ENCODE measurements at places on chromosomes 12 and 14.

DNA sequence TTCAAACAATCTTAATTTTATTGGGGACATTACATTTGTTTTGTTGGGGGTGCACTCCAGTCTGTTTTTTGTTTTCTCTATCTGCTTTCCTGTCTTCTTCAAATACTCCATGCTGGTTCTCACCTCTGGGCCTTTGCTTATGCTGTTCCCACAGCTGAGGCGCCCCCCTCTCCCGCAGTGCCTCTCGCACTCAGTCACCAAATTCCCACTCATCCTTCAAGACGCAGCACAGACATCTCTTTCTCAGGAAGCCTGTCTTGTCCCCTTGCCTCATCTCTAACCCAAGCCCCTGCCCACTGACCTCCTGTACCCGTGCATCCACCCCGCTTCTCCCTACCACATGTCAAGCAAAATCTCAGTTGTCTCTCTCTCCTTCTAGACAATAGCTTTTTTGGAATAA is 43.7 kb upstream of the PRMT8 start:
- no peak for DNase-seq

DNA sequence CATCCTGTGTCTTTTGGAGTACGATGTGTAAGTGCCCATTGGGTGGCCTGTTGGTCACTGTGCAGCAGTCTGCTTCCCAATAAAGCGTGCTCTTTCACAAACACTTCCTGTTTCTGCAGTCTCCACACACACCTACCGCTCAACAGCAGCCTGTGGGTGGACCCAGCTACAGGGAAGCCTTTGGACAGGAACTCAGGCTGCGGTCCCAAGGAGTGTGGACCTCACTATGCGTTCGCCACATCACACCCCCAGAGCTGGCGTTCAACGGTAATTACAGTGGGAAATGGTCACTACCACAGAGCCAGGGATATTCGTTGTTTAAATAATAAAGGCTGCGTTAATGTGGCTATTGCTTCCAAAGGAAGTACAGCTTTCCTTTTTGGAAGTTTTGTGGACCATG is 16.2 kb downstream of the PSMC1 start:
- DNase-seq, result no peak

DNA sequence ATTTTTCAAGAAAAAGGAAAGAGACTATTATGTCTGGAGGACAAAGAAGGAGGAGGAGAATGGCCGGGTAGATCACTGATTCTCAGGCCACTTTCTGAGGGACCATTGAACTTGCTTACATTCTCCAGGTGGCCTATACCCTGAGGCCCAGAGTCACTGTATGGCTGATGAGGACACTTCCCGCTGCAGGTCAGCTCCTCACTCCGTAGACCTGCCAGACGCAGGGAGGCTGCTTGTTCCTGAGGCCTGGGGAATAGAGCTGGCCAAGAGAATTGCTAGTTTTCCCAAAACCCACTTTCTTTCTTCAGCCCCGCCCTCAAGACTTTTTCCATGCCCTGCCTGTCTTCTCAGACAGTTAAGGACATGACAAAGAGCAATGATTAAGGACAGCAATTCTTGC is 510.5 kb upstream of the TBX3 start:
- no peak for DNase-seq

DNA sequence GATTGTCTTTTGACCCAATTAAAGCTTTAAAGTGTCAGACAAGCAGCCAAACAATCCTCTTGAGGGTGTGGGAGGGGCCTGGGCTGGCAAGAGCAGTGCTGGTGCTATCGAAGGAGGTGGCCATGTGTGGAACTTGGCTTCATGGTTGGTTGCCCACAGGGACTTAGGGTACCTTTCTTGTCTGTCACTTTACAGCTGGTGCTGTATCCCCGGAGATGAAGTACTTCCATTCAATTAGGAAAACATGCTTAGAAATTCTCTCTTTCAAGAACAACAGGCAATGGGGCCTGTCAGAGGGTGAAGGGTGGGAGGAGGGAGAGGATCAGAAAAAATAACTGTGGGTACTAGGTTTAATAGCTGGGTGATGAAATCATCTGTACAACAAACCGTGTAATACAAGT is 86.5 kb downstream of the DAAM1 start:
- no peak for DNase-seq

GRCh38 chr12:51913071-51914033 is 6.0 kb downstream of the ACVRL1 start:
- DNase-seq, result no peak

DNA sequence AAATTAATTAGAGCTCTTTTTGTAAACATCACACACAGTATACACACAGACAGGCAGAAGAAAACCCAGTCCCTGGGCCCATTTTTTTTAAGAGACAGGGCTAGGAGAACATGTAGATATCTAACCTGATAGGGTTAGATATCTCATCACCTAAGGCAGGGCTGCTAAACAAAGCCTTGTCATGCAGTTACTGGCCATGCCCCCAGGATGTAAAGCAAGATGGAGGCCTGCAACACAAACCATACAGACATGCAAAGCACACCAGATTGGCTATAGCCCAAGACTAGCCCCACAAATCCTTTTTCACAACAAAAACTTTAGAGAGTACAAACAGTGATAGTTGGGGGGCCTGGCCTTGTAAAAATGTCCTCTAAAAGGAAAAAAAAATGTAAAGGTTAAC is 20.5 kb downstream of the CLEC2A start:
- no peak for DNase-seq

DNA sequence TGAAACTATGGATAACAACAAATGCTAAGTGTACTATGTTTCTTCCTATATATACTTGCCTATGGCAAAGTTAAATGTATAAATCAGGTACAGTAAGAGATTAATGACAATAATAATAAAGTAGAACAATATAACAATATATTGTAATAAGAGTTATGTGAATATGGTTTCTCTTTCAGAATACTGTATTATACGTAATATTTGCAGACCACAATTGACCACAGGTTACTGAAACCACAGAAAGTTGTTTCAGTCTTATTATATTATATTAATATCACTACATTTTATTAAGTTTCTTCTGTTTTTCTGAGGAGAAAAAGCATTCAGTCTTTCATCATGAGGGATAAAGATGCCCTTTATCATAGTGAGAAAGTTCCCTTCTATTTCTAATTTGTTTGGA is 131.2 kb downstream of the EML1 start:
- DNase-seq, result no peak

- no peak for DNase-seq
Observed at GRCh38 chr12:103279444-103279843, 216.3 kb downstream of the C12orf42 start.

DNA sequence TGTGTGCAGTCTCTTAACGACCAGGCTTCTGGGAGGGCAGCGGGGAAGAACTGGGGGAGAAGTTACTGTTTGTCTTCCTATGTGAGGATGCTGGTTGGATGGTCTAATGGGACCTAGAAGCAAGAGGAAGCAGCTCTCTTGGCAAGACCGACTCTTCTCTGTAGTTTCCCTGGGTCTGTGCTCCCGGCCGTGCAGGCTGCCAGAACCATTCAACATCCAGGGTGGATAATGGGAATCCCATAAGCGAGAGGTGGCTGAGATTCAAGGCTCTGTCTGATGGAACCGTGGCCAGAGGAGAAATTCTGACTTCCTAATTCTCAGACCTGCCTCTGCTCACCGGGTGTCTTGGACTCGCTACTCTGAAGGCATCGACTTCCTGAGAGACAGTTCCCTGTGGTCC is 561.0 kb upstream of the TBX3 start:
- no peak for DNase-seq

- DNase-seq, result no peak
Observed at GRCh38 chr12:95829395-95829794, 29.4 kb upstream of the SNRPF start.

DNA sequence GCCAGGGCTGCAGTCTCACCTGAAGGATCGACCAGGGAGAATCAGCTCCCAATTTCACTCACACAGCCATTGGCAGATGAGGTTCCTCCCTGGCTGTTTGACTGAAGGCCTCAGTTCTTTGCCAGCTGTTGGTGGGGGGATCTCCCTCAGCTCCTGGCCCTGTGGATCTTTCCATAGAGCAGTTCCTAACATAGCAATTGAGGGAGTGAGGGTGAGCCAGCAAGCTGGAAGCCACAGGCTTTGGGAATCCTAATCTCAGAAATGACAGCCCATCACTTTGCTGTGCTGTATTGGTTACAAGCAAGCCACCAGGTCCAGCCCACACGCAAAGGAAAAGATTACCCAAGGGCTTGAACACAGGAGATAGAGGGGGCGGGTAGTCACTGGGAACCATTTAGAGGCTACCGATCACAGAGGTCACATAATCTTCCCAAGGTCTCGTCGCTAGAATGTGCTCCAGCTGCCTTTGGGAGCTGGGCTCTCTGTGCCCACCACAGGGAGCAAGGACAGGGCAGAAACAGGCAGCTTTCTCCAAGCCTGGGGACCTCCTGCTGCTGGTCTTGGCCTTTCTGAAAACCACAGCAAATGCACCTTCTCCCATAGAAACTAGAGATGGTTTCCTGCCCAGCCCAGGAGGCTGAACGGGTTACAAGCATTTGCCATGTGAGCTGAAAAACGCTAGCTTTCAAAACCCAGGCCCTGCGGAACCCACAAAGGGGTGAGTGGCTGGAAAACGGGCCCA is 4.6 kb upstream of the OTUB2 start:
- no peak for DNase-seq

DNA sequence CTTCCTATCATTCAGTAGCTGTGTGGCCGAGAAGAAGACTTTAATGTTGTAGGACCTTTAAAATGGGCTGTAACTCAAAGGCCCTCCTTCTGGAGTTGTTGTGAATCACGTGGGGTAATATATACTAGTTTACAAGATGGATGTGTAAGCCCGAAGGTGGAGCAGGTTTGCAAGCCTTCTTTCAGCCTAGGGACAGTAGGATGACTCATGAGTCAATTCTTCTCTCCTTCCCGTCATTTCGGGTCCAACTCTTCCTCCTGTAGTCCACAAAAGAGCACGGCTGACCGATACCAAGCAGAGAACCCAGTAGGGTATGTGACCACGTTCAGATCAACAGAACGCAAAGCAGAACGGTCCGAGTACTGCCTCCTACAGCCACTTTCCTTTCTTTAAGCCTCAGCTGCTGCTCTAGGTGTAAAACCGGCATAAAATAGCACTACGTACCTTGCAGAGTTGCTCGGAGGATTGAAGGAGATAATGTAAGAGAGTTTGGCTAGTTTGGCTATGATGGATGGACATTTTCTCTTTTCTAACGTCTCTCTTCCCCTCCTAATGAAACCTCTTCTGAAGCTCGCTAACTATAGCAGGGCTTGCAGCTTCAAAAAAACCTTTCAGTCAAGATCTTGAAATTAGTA is 1.3 kb upstream of the RASSF3 start:
- DNase-seq, result no peak

GRCh38 chr12:85448548-85449139 is 168.6 kb downstream of the ALX1 start:
- DNase-seq, result no peak

DNA sequence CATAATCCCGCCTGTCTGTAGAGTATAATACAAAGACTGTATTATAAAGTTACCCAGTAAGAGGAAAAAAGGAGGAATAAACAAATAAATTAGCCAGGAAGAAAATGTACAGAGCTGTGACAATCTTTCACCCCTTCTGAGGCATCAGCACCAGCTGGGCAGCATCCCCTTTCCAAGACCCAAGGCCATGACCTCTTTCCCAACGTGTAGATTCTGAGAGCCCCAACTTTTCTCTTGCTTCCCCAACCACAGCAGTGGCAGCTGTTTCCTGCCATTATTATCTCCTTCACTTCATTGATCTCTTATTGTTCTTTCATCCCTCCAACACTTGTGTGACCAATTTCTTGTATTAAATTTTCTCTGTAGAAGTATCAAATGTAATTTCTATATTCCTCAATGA is 101.6 kb downstream of the BBS10 start:
- DNase-seq, result no peak

DNA sequence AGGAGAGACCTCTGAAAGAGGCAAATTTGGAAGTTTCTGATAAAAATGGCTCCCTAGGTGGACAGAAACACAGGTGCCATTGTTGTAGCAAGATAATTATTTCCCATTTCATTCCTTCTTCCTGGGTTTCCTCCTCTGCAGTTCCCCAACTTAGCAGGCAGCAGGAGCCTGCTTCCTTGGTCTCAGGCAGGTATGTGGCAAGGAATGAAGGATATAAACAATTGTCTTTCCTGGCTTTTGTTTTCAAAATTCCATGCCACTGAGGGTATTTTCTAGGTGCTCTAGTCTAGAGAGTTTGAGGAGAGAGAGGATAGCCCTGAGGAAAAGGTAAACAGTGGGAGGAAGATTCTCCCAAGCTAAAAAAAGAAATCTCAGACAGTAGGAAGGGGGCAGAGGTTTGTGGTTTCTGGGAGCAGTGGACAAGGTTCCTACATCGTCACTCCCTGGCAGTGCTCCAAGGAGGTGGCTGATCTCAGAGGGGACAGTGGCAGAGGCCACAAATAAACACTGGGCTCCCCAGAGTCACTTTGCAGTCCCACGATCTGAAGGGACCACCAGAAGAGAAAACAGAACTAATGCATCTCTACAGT is 82.6 kb upstream of the IGF1 start:
- no peak for DNase-seq

- no peak for DNase-seq
Observed at GRCh38 chr12:30251546-30251945, 444.1 kb downstream of the IPO8 start.

- DNase-seq, result no peak
Observed at GRCh38 chr12:30794020-30794419, 39.3 kb upstream of the CAPRIN2 start.

- DNase-seq, result no peak
Observed at GRCh38 chr12:103751171-103751570, 89.9 kb downstream of the NT5DC3 start.

- DNase-seq, result no peak
Observed at GRCh38 chr12:64476844-64477243, 24.9 kb downstream of the TBK1 start.

GRCh38 chr14:61927060-61927459 is 164.8 kb downstream of the SNAPC1 start:
- DNase-seq, result no peak

DNA sequence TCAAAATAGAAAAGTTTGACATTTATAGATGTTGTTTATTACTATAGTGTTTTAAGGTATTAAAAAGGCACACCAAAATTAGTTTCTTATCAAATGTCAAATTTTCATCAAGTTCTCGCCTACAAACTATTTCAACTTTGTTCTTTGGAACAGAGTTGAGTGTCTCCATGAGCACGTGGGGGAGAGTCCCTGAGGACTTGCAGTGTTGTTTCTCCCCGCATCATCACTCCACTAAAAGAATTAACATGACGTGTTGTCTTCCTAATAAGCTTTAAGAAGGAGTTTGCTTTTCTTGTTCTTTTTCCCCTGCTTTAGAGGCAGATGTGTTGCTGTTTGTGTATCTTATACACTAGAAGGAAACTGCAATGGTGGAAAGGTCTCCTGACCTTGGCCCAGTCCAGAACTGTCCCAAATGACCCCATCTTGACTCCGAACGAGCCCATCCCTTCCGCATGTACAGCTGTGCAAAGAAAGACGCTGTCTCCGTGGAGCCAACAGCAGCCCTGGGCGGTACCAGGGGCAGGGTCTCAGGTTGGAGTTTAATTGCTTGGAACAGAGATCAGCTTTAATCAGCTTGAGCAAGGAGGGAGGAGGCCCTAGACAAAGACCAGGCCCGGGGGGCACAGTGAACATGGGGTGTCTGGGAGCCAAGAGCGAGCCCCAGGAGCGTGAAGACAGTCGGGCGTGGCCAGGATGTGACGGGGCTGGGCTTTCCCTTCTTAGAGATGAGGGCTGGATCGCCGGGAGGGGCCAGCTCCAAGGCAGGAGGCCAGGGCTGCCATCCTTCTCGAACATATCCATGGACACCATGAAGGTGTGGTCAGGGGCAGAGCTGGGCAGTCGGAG is 215.4 kb upstream of the RTL1 start:
- DNase-seq, result no peak

Measured in breast epithelium (tissue), 4 donors.